Fibroblast of mammary gland (primary cell): ENCODE measurements at places on chromosomes 4 and X.
A peak's percentile ranks its signal among the peaks of the same experiment; 100 is the strongest.

DNA sequence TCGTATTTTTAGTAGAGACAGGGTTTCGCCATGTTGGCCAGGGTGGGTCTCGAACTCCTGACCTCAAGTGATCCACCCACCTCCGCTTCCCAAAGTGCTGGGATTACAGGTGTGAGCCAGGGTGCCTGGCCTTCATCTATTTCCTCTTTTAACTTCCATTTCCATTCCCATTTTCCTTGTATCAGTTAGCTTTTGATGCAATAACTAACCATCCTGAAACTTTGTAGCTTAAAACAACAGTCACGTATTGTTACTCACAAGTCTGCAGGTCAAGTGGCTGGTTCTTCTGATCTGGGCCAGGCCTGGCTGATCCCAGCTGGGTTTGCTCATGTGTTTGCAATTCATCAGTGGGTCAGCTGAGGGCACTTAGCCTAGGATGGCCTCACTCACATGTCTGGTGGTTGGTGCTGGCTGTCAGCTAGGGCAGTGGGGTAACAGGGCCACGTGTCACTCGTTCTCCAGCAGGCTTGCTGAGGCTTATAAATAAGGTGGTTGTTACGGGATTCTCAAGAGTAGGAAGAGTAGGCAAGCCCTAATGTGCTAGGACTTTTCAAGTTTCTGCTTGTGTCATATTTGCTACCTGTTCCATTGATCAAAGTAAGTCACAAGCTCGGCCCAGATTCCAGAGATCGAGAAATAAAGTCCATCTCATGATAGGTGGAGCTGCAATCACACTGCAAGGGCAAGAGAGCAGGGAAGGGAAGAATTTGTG lies 88.2 kb downstream of the SOWAHB start:
- DNase-seq: peak; percentile 42

DNA sequence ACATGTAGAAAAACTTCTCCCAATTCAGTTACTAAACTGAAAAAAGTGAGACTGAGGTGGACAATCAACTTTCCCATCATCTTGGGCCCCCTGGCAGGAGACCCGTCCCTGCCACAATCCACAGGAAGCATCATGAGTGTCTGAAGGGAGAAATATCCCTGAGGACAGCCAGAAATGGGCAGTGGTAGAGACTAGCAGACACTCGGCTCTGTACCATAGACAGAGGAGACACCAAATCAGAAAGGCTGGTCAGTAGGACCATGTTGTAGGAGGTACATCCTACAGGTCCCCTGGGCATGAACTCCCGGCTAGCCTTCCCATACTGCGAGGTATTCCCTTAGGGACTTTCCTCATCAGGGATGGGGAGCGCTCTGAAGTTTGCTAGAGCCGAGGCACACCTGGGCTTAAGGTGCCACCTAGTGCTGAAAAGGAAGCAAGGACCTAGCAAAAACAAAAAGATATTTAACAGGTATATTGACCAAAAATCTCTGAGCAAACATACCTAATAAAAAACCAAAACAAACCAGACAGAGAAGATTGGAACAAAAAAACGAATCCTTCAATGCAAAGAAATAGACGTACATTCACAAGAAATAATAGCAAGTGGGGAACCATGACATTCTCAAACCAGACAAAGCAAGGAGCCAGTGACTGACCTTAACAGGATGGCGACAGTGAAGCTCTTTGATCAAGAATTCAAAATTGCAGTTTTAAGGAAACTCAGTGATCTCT lies 55.6 kb downstream of the HAUS3 start:
- DNase-seq: peak; percentile 24

DNA sequence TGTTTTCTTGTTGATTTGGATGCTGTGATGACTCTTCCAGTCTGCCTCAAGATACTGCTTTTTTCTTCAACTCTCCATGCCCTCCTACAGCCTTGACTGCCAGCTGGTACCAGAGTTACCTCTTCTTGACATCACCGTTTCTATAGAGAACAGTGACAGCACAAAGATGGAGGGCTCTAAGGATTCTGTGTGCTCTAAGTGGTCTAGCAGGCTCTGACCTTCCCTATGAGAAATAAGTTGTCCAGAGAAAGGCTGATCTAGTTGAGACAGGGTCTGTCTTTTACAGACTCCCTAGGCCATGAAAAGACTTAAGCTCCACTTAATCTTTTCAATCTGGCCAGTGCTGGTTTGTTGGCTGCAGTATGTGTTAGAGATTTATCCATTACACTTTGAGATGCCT lies at the start of gene AKAP4:
Gene AKAP4, minus strand, starts transcription at position 101 of the 400 bp plus-strand sequence. CDS start 118 bp downstream, outside the sequence.
- DNase-seq: no peak

GRCh38 chr4:99404595-99405287 lies 30.4 kb downstream of the ADH7 start:
- DNase-seq: peak; percentile 98

DNA sequence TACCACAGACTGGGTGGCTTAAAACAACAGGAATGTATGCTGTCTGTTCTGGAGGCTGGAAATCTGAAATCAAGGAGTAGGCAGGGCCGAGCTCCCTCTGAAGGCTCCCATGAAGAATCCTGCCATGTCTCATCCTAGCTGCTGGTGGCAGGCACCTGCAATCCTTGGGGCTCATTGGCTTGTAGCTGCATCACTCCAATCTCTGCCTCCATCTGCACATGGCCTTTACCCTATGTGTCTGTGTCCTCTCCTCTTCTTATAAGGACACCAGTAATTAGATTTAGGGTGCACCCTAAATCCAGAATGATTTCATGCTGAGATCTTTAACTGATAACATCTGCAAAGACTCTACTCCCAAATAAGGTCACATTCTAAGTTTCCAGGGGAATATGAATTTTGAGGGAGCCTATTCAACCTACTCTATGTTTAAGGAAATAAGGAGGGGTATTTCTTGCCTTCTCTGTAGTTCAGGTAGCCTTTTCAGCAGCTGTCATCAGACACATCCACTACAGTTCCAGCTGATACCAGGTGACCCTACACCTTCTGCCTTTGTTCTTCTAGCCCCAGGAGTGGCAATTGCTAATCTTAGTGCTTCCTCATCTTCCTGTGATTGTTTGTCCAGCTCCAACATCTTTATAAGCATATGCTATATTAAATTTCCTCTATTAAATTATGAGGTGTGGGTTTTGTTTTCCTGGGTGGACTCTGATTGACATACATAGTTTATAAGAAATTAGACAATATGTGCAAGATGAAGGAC lies 295.1 kb upstream of the TAPT1 start:
- no peak for DNase-seq

GRCh38 chrX:128634754-128635153 lies 582.6 kb upstream of the ACTRT1 start:
- no peak for DNase-seq

DNA sequence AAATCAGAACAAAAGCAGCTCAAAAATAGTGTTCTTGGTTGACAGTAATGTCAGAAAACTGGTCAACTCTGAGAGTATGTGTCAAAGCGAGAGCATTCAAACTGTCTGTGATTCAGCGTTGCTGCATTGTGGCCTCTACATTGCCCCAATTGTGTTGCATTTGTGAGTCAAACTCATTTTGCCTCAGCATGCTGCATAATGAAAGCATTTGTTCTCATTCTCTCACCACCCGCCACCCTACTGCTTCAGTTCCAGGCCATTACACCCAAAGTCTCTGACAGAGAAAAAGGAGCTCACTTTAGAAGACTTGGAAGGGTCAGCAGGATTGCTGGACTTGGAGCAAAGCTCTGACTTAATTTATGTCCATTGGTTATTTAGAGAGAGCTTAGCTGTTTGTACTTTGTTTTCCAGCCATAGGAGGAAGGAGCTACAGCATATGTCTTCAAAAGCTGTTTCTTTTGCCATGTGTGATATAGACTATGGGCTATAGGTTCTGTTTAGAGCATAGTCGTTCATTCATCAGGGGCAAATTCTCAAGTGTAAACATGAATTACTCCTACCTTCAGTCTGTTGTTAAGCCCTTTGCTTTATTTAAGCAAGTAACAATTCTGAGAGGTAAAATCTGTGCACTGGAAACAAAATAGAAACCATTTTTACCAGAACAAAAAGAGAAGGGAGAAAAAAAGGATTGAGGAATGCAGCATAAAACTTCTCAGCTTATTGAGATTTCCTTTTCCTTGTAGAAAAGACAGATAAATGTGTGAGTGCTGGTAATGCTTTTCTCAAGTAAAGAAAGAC lies 153.4 kb upstream of the ANK2 start:
- peak; percentile 64 for DNase-seq

DNA sequence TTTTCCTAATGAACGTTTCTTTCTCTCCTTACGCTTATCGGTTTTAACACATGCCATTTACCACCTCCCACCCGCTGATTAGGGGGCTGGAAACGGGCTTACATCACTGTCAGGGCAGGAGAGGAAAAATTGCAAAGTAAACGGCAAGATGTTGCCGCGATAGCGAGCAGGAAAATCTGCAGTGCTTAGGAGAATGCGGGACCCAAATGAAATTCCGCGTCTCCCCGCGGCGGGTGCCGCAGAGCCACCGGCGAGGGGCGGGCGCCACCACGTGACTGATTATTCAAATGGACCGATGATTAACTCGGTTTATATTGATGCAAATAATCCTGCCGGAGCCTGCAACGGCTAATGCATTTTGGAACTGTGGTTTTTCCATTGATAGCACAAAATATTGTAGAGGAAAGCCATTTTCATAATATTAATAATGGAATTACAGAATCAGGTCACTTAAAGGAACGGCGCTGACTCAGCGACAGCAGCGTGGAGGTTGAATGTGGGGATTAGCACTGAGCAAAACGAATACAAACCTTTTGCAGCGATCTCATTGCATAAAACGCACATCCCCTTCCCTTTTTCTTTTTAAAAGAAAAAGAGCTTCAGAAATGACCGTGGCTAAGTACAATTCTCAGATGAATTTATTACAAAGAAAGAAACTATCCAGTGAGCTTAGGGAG lies 224.2 kb downstream of the STIM2 start:
- peak; percentile 21 for DNase-seq

GRCh38 chr4:111696505-111696904 lies 448.7 kb upstream of the FAM241A start:
- DNase-seq: no peak

GRCh38 chrX:12887767-12888166 lies 18.7 kb upstream of the TLR8 start:
- DNase-seq: no peak

- DNase-seq: no peak
These were observed 59.1 kb downstream of the CASP3 start for GRCh38 chr4:184590196-184590595.

GRCh38 chr4:125765941-125766340 lies 451.2 kb downstream of the FAT4 start:
- DNase-seq: peak; percentile 35

- DNase-seq: no peak
These were observed 151.0 kb upstream of the DKK2 start for GRCh38 chr4:107187091-107187490.

DNA sequence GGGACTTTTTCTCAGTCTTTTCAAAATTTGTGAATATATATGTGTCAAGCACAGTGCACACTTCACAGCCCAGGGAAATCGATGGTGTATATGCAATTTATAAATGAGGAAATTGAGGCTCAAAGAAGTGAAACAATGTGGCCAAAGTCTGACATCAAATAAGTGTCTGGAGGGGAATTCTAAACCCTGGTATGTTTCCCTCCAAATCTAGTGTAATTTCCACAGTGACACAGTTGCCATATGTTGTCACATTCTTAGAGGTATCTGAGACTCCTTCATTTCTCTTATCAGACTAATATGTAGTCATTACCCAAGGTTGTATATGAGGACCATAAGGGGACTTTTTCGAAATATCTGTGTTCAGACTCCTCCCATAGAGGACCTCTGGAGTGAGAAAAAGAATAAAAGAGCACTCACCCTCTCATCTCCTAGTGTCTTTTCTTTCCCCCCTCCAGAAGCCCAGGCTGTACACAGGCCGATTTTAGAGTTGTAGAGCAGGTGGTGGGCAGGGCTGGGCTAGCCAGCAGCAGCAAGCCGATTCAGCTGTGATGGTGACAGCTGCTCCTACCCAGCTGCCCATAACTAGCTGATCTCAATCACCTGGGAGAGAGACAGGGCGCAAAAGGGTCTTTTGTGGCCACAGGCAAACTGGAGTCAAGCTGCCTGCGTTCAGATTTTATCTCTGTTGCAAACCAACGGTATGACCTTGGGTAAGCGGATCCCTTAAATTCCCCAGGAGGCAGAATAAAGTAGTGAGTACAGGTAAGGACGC lies 55.1 kb downstream of the CLCN5 start:
- no peak for DNase-seq

- peak; percentile 75 for DNase-seq
These were observed 213.1 kb upstream of the FAT1 start for GRCh38 chr4:186936496-186937375.

DNA sequence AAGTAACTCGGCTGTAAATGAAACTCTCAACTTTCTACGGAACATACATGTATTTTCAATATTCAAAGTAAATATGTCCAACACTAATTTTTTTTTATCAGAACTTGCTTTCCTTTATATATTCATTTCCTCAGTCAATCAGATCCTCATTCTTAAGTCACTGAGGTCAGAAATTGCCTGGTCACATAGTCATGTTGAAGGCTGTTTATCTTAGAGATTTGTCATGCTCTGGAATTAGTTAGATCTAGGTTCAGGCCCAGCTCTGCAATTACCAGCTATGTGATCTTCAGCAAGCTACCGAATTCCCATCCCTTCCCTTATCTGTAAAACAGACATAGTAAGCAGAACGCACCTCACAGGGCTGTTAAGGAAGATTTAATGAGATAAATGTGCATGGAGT lies 228.8 kb downstream of the SPCS3 start:
- DNase-seq: peak; percentile 75

DNA sequence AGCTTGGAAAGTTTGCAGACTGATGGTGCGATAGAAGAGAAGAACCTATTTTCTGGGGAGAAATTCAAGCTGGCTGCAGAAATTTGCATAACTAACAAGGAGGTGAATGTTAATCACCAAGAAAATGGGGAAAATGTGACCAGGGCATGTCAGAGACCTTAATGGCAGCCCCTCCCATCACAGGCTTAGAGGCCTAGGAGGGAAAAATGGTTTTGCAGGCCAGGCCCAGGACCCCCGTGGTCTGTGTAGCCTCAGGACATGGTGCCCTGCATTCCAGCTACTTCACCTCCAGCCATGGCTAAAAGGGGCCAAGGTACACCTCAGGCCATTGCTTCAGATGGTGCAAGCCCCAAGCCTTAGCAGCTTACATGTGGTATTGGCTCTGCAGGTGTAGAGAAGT lies 207.1 kb upstream of the CXorf66 start:
- DNase-seq: no peak

GRCh38 chr4:145791988-145792387 lies 112.0 kb downstream of the C4orf51 start:
- no peak for DNase-seq

DNA sequence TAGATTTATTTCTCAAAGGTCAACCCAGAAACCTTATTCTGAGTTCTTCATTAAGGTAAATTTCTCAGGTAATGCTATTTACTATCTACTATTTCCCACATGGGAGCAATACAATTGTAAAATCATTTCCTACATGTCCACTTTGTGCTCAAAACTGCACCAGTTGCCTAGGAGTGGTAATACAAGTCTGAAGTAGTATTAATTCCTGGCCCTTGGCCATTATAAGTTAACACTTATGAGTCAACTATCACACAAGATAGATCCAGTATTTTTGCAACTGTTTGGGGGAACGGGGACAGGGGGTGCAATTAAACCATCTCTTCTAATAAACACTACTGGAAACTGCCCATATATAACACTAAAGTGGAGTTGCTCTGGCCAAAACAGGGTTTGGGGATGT lies 48.9 kb downstream of the ACSL4 start:
- peak; percentile 41 for DNase-seq
